Left ventricle myocardium inferior (tissue), 1 donor: ENCODE measurements at places on chromosomes 2 and 18. TPM values are rescaled to one million over a fixed set of nuclear protein-coding genes. Genes with fewer than 3 reads are reported as not detected.

Gene ITM2C
- total RNA-seq: 25.5 TPM

DNA sequence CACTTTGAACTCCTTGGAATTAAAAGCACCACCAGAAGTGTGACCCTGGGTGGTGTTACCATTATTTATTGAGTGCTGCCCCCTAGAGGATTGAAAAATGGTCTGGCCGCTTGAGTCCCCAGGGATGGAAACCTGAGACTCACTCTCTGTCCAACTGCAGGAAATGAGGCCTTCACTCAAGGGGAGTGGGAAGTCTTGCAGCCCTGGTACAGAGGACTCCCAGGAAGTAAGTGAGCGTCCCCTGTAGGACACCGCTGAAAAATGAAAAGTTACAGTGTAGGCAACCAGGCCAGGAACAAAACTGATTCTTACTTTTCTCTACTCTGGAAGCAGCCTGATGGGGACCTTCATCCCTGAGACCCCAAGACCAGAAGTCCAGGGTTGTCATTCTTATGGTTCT is 2.2 kb upstream of the NRP2 start:
- no peak overlapping the region for H3K4me3 ChIP-seq
- no peak overlapping the region for H3K27ac ChIP-seq
- H3K27me3 ChIP-seq: peaks cover 70% of the 10 kb centered on the region
- peaks cover 40% of the 10 kb centered on the region for H3K4me1 ChIP-seq
- DNase-seq: no peak

Gene XIRP2
- total RNA-seq: 364 TPM

DNA sequence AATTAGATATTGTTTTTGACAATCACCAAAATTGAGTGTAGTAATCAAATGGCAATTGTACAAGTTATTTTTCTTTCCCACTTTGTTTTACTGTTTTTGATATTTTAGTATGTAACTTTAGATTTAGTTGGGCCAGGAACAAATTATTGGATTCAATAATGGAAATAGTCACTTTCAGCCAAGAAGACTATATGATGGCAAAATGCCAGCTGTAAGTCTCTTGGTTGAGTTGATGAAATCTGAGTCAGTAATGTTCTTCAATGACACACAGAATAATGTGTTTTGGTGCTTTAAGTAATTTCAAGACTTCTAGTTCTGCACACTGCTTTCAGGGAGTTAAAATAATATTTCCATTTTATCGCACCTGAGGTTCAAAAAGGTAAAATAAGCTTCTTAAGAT is 2022.0 kb upstream of the CELF4 start:
- H3K36me3 ChIP-seq: no peaks in the 10 kb centered on the region
- DNase-seq: no peak
- no peak overlapping the region for H3K4me3 ChIP-seq

GRCh38 chr2:145652571-145653545 is 1132.9 kb upstream of the ZEB2 start:
- H3K4me3 ChIP-seq: no peak overlapping the region
- H3K27ac ChIP-seq: no peak overlapping the region
- H3K4me1 ChIP-seq: no peaks in the 10 kb centered on the region
- H3K27me3 ChIP-seq: no peaks in the 10 kb centered on the region

Gene SGPP2
- 2.3 TPM for total RNA-seq

GRCh38 chr2:230414302-230414701 is 1.7 kb upstream of the SP100 start:
- peaks cover 73% of the 10 kb centered on the region for H3K4me1 ChIP-seq
- no peak for DNase-seq
- H3K27ac ChIP-seq: peak overlapping the region; percentile 94
- H3K4me3 ChIP-seq: no peak overlapping the region

Gene LRRC30
- not detected for total RNA-seq

Gene REG1B
- not detected for total RNA-seq

DNA sequence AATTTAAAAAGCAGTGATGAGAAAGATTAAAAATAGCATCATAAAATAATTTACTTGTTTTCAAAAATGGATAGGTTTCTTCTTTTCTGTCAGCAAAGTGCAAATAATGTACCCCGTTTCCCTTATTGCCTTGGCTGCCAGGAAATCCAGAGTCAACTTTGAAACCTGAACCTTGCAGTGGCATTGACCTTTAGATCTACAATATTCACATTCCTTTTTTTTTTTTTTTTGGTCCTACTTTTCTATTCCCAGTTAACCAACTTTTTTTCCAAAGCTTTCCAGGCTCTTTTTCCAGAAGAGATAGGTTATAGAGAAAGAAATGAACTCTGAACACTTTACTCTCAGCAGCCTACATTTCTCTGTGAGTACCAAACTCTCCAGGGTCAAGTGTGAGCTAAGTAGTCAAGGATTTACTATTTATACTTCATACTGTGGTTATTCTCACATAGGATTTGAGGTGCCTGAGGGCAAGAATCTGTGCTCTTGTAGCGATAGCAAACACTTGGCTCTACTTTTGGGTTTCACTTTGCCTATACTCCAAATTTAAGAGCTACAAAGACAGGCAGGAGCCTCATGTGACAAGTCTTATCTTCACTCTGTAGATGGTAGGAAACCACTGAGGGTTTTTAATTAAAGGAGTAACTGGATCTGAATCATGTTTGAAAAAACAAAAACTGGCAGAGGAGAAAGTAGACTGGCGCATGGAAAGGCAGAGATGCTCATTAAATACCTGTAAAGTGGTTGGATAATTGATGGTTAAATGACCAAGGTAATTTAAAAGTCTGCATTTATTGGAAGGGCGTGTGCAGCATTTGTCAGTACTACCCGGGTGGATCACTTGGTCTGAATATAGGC is 63.2 kb upstream of the TMEM17 start:
- no peak overlapping the region for H3K4me3 ChIP-seq
- DNase-seq: no peak
- peaks cover 12% of the 10 kb centered on the region for H3K4me1 ChIP-seq
- H3K36me3 ChIP-seq: no peaks in the 10 kb centered on the region

GRCh38 chr18:49682173-49682802 is 120.4 kb downstream of the LIPG start:
- H3K36me3 ChIP-seq: no peaks in the 10 kb centered on the region
- no peak overlapping the region for H3K4me3 ChIP-seq
- peaks cover 5% of the 10 kb centered on the region for H3K4me1 ChIP-seq

DNA sequence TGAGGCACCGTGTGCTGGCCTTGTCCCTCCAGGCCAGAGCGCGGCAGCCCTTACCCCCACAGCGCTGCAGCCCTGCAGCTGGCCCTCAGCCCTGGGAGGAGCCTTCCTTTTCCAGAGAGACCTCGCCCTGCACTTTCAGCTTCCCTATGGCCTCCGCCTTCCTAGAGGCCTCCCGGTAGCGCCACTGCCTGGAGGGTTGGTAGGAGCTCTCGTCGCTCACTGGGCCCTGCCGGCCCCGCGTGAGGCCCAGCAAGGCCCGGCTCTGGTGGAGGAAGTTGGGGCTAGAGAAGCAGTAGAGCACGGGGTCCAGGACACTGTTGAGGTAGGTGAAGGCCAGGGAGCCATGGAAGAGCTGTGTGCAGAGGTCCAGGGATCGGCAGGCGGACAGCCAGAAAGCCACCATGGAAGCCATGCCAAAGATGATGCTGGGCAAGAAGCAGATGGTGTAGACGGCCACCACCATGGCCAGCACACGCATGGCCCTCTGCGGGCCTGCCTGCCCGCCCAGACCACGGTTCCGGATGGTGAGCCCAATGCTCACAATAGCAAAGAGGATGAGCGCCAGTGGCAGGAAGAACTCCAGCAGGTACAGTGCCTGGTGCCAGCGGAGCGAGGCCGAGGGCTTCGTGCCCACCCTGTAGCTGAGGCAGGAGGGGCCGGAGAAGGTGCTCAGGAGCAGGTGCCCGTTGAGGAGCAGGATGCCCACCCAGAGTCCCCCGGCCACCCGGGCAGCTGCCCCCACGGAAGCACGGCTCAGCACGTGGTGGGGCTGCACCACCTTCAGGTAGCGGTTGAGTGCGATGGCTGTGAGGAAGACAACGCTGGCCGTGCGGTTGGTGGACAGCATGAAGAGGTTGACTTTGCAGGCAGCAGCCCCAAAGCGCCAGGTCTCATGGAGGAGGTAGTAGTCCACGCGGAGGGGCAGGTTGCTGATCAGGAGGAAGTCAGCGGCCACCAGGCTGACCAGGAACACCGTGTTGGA is 821 bp downstream of the OXER1 start:
- H3K4me1 ChIP-seq: no peaks in the 10 kb centered on the region
- DNase-seq: no peak
- no peaks in the 10 kb centered on the region for H3K36me3 ChIP-seq
- no peak overlapping the region for H3K27ac ChIP-seq
- H3K27me3 ChIP-seq: no peaks in the 10 kb centered on the region

GRCh38 chr2:96114903-96115581 is 1.3 kb downstream of the ADRA2B start:
- peak overlapping the region; percentile 79 for H3K4me3 ChIP-seq
- peak overlapping the region; percentile 84 for H3K27ac ChIP-seq
- DNase-seq: peak; percentile 13
- H3K4me1 ChIP-seq: peaks cover 45% of the 10 kb centered on the region
- no peaks in the 10 kb centered on the region for H3K36me3 ChIP-seq
- H3K27me3 ChIP-seq: peaks cover 40% of the 10 kb centered on the region

DNA sequence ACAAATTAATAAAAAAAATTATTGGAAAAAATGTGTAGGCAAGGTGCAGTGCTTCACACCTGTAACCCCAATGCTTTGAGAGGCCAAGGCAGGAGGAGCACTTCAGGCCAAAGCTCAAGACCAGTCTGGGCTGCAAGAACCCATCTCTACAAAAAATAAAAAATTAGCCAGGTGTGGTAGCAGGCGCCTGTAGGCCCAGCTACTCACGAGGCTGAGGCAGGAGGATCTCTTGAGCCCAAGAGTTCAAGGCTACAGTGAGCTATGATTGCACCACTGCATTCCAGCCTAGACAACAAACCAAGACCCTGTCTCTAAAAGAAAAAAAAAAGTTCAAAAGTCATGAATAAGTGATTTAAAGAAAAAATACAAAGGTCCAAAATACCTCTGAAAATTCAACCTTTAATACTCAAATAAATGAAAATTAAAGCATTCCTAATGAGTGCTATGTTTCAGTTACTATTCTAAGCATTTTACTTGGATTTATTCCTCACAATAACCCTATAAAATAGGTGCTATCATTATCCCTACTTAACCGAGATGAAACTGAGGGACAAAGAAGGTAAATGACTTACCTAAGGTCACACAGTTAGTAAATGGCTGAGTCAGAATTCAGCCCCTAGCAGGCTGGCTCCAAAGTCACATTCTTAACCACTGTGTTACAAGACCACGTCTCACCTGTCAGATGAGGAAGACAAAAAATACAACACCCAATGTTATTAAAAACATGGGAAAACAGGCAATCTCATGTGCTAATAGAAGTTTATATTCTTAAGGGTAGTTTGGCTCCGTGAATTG is 36.4 kb upstream of the PCBP1 start:
- H3K36me3 ChIP-seq: peaks cover 60% of the 10 kb centered on the region
- no peak overlapping the region for H3K27ac ChIP-seq
- H3K4me3 ChIP-seq: no peak overlapping the region
- H3K27me3 ChIP-seq: no peaks in the 10 kb centered on the region
- DNase-seq: no peak

DNA sequence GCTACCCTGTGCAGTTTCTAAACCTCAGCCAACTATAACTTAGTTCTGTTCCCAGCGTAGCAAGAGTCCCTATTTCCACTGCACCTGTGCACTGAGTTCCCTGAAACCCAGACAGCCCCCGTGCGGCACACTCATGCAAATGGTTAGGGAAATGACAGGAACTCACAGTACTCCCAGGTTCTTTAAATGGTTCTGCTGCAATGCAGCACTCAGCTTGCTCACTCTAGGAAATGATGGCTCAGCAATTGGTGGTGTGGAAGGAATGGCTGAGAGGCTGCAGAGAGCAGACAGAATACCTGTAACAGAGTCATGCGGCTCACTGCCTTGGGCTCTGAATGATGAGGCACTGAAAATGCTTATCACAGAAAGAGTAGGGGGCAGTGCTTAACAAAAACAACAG is 143.0 kb downstream of the RAD51AP2 start:
- H3K27ac ChIP-seq: no peak overlapping the region
- no peak overlapping the region for H3K4me3 ChIP-seq
- no peaks in the 10 kb centered on the region for H3K27me3 ChIP-seq
- DNase-seq: no peak
- no peaks in the 10 kb centered on the region for H3K4me1 ChIP-seq
- no peaks in the 10 kb centered on the region for H3K36me3 ChIP-seq

DNA sequence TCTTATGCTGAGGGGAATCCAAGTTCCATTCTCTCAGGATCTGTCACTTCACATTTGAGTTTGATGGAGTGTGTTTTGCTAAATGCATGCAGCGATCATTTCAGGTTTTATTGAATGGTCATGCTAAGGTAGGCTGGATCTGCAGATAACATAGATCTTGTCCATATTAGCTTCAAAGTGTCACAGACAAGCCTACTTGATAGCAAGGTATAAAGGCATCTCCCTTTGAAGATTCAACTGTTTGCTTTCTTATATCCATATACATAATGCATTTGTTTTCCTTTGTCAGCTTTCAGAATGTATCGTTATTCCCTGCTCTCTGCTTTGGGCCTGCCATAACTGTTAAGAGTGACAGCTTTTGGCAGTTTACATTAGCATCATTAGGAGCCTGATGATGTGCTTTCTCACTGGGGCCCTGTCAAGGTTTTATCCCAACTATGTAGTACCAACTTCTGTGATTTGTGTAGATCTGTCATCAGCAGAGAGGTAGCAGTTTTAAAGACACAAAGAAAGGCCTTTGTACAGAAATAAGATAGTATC is 604.3 kb upstream of the CDH7 start:
- no peaks in the 10 kb centered on the region for H3K4me1 ChIP-seq
- no peaks in the 10 kb centered on the region for H3K36me3 ChIP-seq
- no peak overlapping the region for H3K4me3 ChIP-seq
- no peak for DNase-seq
